ENCODE measurements at places on chromosomes 3 and 15.

GRCh38 chr3:181622365-181622764 is 89.4 kb upstream of the SOX2 start:
- DNase-seq = no peak

DNA sequence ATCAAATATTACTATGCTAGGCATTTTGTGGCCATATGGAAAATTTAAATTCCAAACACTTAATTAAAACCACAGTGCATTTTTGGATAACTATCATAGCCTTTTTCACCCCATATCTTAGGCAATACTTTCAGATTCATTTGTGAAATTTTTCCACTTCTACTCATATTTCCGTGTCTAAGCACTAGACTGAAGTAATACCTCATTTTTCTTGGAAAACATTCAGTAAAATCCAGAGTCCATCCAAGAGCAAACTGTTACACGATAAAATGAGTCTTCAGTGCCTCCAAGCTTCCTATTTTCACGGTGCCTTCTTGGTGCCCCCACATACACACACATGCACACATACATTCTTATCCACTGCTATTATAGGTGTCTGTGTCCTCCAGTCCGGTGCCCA is 845.9 kb downstream of the TBL1XR1 start:
- no peak for DNase-seq

GRCh38 chr15:41424809-41425208 is 7.9 kb downstream of the RTF1 start:
- no peak for DNase-seq

DNA sequence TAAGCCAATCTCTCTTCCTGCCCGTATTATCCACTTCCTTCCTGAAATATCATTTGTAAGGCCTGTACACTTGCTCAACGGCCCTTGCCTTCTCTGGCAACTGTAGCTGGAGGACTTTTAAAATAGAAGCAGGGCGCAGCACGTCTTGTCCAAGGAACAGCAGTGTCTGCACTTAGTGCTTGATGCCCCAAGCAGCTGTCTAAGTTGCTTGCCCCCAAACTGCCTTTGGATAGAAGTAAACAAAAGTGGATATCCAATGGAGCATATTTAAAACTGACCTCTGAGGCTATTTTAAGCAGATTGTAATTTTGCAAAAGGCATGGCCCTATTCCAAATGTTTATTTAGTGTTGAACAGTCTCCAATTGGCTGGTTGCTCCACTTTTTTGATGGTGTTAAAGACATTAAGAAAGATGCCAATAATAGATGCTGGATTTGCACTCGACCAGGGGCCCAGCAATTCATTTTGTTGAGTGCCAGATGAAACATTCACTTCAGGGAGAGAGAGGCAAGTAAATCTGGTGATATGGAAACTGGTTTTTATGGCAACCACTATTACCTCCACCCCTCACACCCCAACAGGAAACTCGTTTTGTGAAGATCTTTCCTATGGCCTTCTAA is 526.8 kb upstream of the TBL1XR1 start:
- no peak for DNase-seq

GRCh38 chr3:118785415-118785814 is 249.2 kb downstream of the IGSF11 start:
- DNase-seq = no peak

DNA sequence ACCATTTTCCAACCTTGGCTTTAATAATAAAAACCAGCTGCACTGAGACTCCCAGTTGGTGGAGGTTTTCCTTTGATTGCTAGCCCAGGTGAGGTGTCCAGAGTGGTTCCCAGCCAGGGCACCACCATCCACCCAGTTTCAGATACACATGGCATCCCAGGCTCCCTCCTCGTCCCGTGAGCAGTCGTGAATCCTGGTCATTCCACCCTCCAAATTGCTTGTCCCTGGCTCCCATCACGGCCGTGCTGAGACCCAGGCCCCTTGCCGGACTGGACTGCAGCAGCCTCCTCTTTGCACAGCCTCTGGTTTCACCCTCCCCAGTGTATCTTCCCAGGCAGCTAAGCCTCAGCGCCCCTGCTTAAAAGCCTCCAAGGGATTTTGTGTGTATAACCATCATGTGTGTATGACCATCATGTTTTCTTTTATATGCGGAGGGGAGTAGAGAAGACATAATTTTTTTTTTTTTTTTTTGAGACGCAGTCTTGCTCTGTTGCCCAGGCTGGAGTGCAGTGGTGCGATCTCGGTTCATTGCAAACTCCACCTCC is 106.3 kb downstream of the ETFA start:
- DNase-seq = no peak

Data from T-helper 2 cell (primary cell).